ENCODE measurements at places on chromosomes 2 and 18.

GRCh38 chr2:14942987-14943386, 310.5 kb downstream of the LRATD1 start:
- no peak overlapping the region for H3K27ac ChIP-seq
- no peak overlapping the region for H3K4me3 ChIP-seq
- H3K4me1 ChIP-seq: no peaks in the 10 kb centered on the region
- H3K27me3 ChIP-seq: no peaks in the 10 kb centered on the region

GRCh38 chr2:237509905-237510304, 22.9 kb downstream of the MLPH start:
- H3K27me3 ChIP-seq: peaks cover 6% of the 10 kb centered on the region
- no peak overlapping the region for H3K4me3 ChIP-seq
- no peak for ATAC-seq
- H3K27ac ChIP-seq: no peak overlapping the region
- no peaks in the 10 kb centered on the region for H3K36me3 ChIP-seq
- H3K4me1 ChIP-seq: peaks cover 5% of the 10 kb centered on the region

DNA sequence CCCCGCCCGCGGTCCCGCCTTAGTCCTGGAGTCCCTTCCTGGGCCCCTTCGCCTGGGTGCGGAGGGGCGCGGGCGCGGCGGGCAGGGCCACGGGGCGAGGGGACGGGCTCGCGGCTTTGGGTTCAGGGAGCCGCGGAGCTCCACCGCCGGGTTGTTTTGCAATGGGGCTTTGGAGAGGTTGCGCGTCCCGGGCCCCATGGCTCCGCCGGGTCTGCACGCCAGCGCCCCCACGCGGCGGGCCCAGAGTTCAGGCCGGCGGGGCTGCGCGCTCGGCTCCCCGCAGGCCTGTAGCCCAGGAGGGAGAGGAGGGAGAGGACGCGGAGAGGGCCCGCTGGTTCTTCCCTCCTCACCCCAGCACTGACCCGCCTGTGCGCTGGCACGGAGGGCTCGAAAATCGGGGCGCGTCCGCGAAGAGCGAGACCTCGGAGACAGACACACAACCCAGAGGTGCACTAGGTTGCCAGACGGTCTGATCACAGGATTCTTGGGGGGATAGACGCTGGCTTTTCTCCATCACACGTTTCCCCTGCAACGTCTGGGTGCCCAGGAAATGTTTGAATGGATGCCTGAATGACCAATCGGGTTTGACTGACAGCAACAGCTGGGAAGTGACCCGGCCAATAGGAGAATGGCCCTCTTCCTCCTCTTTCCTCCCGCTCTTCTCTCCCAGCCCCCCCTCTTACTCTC, 4.9 kb upstream of the SIX2 start:
- peak; percentile 50 for ATAC-seq
- no peaks in the 10 kb centered on the region for H3K36me3 ChIP-seq
- no peak overlapping the region for H3K27ac ChIP-seq
- no peak overlapping the region for H3K4me3 ChIP-seq

DNA sequence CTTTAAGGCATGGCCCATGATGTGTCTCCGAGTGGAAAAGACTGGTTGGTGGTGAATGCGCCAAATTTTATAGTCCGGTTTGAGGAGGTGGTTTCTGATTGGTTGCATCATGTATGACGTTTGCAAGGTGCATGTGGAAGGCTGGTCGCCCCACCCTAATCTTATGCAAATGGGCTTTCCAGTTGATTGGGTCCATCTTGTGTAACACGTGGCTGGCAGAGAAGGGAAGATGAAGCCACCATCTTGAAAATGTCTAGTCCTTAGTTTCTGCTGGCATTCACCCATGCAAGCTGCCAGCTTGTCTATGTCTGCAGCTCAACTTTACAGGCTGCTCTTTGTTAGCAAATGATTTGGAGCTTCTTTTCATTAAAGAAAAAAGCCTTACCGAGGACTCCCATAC, 132.2 kb downstream of the PIK3C3 start:
- no peak overlapping the region for H3K27ac ChIP-seq
- H3K4me3 ChIP-seq: no peak overlapping the region
- no peaks in the 10 kb centered on the region for H3K4me1 ChIP-seq
- no peaks in the 10 kb centered on the region for H3K36me3 ChIP-seq

GRCh38 chr2:127145280-127145895, 38.4 kb upstream of the BIN1 start:
- peak overlapping the region; percentile 67 for H3K27ac ChIP-seq
- H3K4me1 ChIP-seq: peaks cover 22% of the 10 kb centered on the region
- H3K36me3 ChIP-seq: no peaks in the 10 kb centered on the region
- no peak overlapping the region for H3K4me3 ChIP-seq
- no peaks in the 10 kb centered on the region for H3K27me3 ChIP-seq
- no peak for ATAC-seq

DNA sequence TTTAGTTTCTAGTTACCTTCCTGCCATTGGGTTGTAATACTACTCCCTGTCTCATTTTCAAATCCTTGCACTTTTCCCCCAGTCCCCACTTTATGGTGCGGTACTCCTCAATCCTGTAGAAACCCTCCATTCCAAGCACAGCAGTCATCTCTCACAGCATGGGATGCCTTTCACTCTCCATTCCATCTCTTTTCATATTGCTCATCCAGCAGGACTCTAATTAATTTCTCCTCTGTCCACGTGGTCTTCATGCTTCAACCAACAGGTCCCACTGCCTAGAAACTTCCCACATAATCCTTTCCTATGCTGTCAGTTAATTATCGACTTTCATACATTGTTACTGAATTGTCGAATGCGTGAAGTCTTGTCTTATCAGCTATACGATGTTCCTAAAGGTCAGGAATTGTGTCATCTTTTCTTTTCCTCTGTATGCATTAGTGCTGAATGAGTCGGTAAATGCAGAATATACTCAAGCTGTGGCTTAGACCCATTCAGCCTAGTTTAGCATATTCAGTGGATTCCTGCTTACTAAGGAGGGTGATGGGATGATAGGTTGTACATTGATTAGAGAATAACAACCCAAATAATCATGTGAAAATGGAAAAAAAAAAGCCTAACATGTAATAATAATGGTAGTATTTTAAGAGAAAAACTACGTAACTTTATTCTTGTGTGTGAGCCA, 89.7 kb downstream of the CRIM1 start:
- no peaks in the 10 kb centered on the region for H3K27me3 ChIP-seq
- no peak overlapping the region for H3K4me3 ChIP-seq
- H3K27ac ChIP-seq: peak overlapping the region; percentile 61
- peaks cover 59% of the 10 kb centered on the region for H3K36me3 ChIP-seq

GRCh38 chr2:221370076-221370856, 201.8 kb downstream of the EPHA4 start:
- H3K27me3 ChIP-seq: peaks cover 25% of the 10 kb centered on the region
- no peak overlapping the region for H3K27ac ChIP-seq
- H3K4me3 ChIP-seq: no peak overlapping the region

- peak; percentile 63 for ATAC-seq
- peaks cover 28% of the 10 kb centered on the region for H3K27me3 ChIP-seq
- no peaks in the 10 kb centered on the region for H3K36me3 ChIP-seq
- H3K27ac ChIP-seq: no peak overlapping the region
Measured at GRCh38 chr18:26863122-26863879, 2.2 kb downstream of the AQP4 start.

DNA sequence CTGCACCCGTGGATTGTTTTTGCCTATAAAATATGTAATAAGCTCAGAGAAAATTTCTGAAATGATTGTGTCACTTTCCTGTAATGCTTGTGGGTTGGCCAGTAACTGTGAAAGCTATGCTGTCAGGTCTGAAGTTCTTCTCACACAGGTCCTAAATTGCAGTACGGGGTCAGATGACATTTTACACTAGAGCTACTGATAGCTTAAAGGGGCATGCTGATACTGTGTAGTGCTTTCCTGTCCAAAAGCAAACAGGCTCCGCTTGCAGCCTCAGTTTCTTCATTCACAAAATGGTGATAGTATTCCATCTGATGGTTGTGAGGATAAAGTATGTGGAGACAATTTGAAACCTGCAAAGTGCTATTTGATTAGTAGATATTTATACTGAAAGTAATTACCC, 7.6 kb upstream of the FARSB start:
- H3K27me3 ChIP-seq: no peaks in the 10 kb centered on the region
- no peaks in the 10 kb centered on the region for H3K4me1 ChIP-seq
- no peaks in the 10 kb centered on the region for H3K36me3 ChIP-seq
- no peak for ATAC-seq

GRCh38 chr18:68721681-68722583, 7.0 kb upstream of the TMX3 start:
- peak; percentile 48 for ATAC-seq
- no peaks in the 10 kb centered on the region for H3K4me1 ChIP-seq
- no peaks in the 10 kb centered on the region for H3K27me3 ChIP-seq
- peak overlapping the region; percentile 32 for H3K4me3 ChIP-seq
- H3K36me3 ChIP-seq: no peaks in the 10 kb centered on the region

GRCh38 chr2:191638079-191638801, 39.7 kb upstream of the NABP1 start:
- no peaks in the 10 kb centered on the region for H3K4me1 ChIP-seq
- ATAC-seq: no peak
- H3K4me3 ChIP-seq: no peak overlapping the region

GRCh38 chr2:88832311-88832991, 141.0 kb downstream of the RPIA start:
- H3K27ac ChIP-seq: no peak overlapping the region
- H3K36me3 ChIP-seq: no peaks in the 10 kb centered on the region
- H3K4me3 ChIP-seq: no peak overlapping the region

- no peak overlapping the region for H3K4me3 ChIP-seq
- H3K36me3 ChIP-seq: no peaks in the 10 kb centered on the region
- peaks cover 3% of the 10 kb centered on the region for H3K4me1 ChIP-seq
- H3K27me3 ChIP-seq: no peaks in the 10 kb centered on the region
- H3K27ac ChIP-seq: no peak overlapping the region
- ATAC-seq: no peak
Measured at GRCh38 chr2:168165397-168165796, 82.0 kb downstream of the STK39 start.

DNA sequence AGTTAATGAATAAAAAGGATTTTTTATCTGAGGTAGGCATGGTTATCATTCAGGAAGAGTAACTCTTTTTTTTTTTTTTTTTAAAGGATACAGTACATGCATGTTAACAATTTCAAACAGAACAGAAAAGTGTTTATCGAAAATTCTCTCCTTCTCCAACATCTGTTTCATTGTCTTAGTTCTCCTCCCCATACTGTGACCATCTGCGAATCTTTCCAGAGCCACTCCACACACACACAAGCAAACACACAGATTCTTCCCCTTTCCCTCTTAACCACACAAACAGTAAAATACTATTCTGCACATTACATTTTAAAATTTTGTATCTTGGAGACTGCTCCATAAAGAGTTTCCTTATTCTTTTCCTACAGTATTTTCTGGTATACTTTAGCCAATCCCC, 38.0 kb downstream of the NPC1 start:
- peaks cover 97% of the 10 kb centered on the region for H3K36me3 ChIP-seq
- no peak overlapping the region for H3K27ac ChIP-seq
- no peaks in the 10 kb centered on the region for H3K27me3 ChIP-seq
- ATAC-seq: no peak
- H3K4me3 ChIP-seq: no peak overlapping the region

GRCh38 chr2:218820746-218821369, 10.7 kb downstream of the PRKAG3 start:
- H3K36me3 ChIP-seq: peaks cover 53% of the 10 kb centered on the region
- no peak overlapping the region for H3K4me3 ChIP-seq
- no peaks in the 10 kb centered on the region for H3K4me1 ChIP-seq
- no peak for ATAC-seq
- H3K27me3 ChIP-seq: no peaks in the 10 kb centered on the region
- no peak overlapping the region for H3K27ac ChIP-seq

DNA sequence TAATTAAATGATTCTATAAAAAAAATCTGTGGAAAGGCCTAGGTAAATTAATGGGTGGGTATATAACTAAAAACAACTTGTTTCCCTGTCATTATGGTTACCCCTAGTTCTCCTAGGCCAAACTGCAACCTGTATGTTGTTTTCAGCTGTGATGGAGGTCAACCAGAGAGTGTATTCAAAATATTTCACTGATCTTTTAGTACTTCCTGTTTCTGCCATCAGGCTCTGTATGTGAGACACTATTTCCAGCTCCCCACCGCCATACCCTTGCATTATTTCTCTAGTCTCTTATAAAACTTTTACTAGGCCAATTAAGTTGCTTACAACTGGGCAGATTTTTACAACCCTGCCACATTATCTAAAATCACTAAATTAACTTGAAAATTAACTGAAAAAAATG, 21.0 kb upstream of the CDKL4 start:
- no peak for ATAC-seq
- H3K4me1 ChIP-seq: no peaks in the 10 kb centered on the region
- H3K36me3 ChIP-seq: peaks cover 63% of the 10 kb centered on the region
- no peak overlapping the region for H3K4me3 ChIP-seq

GRCh38 chr2:33153008-33153407, 206.3 kb downstream of the LTBP1 start:
- H3K4me3 ChIP-seq: no peak overlapping the region
- peak; percentile 75 for ATAC-seq
- H3K4me1 ChIP-seq: peaks cover 22% of the 10 kb centered on the region
- no peaks in the 10 kb centered on the region for H3K27me3 ChIP-seq
- peak overlapping the region; percentile 80 for H3K27ac ChIP-seq

DNA sequence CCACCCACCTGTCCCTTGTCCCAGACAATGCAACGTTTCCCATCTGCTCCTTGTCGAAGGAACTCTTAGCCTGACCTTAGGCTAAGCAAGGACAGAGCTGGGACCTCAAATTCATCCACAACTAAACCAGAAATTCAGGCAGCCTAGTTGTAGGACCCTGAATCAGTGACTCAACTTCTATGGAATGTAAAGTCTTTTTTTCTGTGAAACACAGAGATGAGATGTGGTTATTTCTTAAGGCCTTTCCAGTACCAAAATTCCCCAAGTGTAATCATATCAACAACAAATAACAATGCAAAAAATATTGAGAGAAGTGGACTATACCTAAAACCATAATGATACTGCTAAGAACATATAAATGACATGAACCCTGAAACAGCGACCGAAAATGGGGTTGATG, 46.7 kb downstream of the EN1 start:
- no peak for ATAC-seq
- H3K27ac ChIP-seq: no peak overlapping the region
- H3K27me3 ChIP-seq: peaks cover 55% of the 10 kb centered on the region

DNA sequence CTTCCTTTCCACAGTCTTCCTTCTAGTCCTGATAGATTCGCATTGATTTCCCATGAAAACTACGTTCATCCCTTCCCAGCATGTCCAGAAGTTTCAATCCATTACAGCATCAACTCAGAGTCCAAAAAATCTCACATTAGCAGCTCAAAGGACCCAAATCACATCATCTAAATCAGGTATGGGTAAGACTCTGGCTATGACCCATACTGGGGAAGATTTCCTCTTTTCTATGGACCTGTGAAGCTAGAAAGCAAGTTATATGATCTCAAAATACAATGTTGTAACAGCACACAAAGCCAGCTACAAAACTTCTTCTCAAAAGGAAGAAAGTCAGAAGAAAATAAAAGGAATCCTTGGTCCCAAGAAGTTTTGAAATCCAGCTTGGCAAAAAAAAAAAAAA, 5.7 kb upstream of the DCC start:
- H3K4me3 ChIP-seq: no peak overlapping the region
- ATAC-seq: no peak
- no peaks in the 10 kb centered on the region for H3K36me3 ChIP-seq
- no peak overlapping the region for H3K27ac ChIP-seq
